ENCODE measurements at places on chromosomes 1 and 21.

DNA sequence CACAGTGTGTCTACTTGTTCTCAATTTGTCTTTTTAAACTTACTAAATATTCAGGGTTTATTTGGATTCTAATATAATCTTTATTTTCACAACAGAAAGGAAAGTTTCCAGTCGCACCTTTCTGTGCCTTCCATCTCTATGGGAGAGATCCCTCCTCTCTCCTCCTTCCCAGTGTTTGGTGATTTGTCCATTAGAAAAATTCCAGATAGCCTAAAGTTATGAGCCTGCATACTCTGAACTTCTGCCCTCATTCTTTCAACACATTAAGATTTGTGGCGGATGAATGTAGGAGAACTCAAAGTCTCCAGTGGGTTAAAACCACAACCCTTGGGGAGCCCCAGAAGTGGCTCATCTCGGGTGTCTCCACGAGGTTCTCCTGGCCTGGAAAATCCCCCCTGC, 3.6 kb downstream of the NHLH2 start:
- DNase-seq = no peak

DNA sequence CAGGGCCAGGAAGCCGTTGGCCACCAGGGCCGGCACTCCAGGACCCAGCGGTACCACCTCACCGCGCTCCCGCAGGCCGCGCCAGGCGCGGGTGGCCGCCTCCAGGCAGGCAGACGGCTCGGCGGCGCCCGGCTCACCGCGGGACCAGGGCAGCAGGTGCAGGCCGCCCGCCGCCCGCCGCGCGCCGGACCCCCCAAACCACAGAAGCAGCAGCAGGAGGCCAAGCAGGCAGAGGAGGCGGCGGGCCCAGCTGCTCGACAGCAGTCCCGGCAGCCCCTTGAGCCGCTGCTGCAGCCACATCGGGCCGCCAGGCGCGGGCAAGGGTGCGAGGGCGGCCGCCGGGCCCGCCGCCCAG, 312 bp downstream of the KIAA2013 start:
- DNase-seq = no peak

DNA sequence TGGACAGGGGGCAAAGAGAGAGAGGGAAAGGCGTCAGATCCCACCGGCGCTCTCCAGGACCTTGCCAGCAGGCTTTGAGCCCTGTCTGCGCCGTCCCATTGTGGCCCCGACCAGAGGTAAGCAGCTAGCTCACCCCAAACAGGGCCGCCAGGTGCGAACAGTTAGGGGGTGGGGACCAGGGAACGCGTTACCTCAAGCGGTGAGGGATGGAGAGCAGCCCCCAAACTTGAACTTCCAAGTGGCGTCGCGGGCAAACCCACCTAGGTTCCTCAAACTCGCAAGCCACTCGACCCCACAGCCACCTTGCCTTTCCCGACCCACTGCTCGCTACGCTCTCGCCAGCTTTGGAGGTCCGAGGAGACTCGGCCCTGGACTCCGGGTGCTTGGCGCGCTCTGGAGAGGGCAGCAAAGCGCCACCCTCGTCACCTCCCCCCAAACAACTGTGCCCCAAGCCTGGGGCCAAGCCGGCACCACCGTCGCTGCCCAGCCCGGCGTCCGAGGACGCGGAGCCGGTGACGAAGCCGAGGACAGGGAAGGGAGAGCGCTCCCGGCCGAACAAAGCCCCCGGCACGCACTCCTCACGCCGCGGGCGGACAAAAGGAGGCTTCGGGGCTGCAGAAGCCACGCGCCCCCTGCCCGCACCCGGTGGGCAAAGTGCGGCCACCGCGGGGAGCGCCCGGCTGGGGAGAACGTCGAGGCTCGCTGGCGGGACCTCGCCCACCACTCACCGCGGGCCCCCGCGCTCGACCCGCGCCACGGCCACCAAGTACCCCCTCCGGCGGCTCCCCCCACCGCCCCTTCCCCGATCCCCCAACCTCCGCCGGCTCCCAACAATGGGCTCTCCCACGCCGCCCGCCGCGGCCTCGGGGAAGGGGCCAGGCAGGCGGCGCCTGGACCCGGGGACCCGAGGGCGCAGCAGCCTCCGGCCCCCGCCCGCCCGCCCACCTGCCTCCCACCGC, 976 bp downstream of the SSBP3 start:
- DNase-seq = no peak

DNA sequence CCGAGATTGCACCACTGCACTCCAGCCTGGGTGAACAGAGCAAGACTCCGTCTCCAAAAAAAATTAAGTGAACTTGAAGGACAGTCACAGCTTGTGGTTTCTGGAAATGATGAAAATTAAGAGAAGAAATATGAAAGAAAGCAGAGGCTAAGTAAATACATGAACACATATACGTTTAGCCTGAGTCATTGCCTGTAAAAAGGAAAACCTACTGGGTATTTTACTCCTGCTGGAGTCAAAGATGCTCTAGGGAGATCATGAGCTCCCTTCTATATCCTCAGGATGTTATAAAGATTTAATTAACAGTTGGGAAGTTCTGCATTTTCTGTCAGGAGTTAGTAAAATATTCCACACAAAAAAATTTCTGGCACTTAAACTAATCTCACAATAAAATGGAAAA, 43.5 kb upstream of the TTC39A start:
- DNase-seq = no peak

- no peak for DNase-seq
Observed at GRCh38 chr1:111535256-111536191, 32.1 kb upstream of the ADORA3 start.

DNA sequence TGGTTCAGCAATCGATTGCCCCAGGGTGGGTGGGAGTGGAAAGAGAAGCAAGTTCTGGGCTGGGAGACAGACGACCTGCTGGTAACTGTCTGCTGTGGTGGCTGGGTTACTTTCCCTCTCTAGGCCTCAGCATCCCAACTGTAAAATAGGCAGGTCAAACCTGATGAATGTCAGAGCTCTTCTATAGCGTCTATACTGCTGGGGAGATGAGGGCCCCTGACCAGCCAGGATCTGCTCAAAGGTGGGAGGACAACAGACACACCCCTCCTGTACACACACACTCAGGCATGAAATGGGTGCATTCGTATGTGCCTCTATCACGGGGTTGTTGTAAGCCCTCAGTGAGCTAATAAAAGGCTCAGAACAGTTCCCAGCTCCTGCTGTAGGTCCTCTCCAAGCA, 12.7 kb upstream of the EPHB2 start:
- no peak for DNase-seq

DNA sequence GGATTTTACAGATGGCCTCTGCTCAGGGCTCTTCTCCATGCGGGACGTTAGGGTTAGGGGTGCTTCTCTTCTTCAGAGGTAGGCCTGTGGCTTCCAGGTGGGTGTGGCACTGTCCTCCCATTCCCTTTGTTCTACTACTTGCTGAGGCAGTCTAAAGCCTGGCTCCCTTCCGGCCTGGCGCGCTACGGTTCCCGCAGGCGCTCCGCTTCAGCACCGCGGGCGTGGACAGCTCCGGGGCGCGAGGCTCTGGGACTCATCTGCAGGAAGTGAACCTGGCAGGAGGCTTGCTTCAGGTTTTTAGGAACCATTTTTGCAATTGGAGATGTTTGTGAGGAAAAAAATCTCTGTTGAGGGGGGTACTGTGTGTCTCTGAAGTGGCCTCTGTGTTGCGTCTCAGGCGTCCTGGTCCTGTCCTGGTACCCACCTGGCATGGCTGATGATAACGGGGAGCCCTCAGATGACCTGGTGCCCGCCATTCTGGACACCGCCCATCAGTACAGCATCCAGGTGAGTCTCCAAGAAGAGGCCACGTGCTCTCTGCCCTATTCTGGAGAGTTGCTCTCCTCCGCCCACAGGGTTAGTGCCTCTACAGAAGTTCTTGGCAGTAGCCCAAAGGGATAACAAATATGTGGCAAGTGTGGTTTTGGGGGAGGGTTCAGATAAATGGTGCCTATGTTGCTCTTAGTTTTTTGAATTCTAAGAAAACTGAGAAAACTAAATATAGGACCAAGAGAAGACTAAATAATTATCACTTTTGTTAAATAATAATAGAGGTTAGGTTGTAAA, 1.9 kb downstream of the MANEAL start:
- DNase-seq = peak; percentile 20

DNA sequence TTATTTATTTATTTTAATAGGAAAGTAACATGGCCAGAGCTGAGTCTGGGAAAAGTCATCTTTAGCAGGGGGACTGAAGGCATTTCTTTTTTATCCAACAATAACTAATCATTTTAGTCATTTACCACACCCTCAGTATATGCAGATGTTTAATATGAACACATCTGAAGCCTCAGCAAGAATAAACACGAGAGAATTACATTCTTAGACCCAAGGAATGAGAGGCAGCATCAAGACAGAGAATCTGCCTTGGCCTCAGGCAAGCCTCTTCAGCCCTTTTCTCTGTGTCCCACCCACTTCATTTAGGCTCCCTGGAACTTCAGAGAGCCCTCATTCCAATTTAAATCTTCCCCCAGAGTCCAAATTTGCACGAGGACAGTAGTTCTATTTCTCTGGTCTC, 17.0 kb upstream of the IGSF3 start:
- DNase-seq = no peak

DNA sequence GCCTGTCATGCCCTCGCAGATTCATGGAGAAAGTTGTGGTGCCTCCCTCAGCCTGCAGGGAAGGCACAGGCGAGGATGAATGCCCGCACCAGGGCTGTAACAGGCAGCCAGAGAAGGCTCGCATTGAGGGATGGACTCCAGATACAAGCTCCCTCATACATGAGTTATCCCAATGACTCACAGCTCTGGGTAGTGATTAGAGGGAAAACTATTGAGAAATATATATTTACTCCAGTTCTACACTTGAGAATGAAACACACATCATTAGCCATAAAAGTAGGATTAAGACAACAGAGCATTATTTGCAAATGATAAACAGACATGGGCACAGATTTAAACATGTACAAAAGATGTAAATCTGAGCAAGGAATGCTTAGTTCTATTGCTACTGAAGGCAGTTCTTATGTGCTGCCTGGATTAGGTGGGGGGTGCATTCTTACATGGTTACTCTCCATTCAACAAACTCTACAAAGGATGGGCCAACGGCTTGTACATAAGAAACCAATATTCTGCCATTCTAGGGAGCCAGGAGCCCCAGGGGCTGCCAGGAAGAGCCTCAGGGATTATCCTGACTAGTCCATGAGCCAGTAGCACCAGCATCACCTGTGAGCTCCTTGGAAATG, 97.9 kb downstream of the CSMD2 start:
- DNase-seq = no peak

- DNase-seq = no peak
Observed at GRCh38 chr1:173823781-173824314, 625 bp upstream of the DARS2 start.

GRCh38 chr1:204565617-204566582, 49.7 kb downstream of the MDM4 start:
- peak; percentile 84 for DNase-seq

DNA sequence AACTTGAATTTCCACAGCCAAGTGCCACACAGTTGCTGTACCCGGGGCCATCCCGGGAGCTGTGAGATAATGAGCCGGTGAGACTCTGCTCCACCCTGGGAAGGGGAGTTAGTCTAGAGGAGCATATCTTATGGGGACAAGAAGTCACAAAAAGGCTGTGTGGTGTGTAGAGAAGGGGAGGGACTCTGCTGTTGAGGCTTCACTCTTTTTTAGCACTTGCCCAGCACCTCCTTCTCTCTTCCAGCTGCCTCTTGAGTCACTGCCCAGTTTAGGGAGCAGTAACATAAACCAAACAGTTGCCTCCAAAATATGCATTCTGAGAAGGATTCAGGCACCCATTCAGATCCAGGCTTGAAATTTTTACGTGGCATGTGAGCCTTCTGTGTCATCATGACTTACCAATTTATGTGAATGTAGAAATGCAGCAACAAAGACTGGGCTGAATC, 744 bp upstream of the WDR26 start:
- no peak for DNase-seq

GRCh38 chr1:221100611-221101010, 221.4 kb downstream of the HLX start:
- no peak for DNase-seq

GRCh38 chr1:77900687-77901293, 12.4 kb downstream of the NEXN start:
- DNase-seq = no peak

GRCh38 chr1:246930830-246931548, 759 bp downstream of the AHCTF1 start:
- DNase-seq = peak; percentile 69

DNA sequence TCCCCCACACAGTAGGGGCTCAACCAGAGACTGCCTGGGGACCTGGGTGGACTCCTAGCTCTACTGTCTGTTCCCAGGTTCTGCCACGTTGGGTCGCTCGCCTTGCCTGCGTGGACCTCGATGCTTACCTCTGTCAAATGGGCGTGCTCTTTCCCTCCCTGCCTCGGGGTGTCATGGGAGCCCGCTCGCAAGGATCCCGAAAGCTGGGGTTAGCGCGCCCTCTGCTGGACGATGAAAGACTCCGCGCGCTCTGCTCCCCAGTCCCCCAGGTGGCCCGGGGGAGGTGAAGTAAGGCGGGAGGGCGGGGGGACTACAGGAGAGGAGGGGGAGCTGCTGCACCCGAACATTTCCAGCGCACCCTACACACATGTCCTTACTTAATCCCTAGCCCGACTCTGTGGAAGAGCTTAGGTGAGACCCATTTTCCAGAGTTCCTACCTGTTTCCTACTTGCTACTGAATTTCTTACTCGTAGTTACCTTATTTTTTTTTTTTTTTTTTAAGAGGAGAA, 2.3 kb upstream of the BSND start:
- peak; percentile 84 for DNase-seq

DNA sequence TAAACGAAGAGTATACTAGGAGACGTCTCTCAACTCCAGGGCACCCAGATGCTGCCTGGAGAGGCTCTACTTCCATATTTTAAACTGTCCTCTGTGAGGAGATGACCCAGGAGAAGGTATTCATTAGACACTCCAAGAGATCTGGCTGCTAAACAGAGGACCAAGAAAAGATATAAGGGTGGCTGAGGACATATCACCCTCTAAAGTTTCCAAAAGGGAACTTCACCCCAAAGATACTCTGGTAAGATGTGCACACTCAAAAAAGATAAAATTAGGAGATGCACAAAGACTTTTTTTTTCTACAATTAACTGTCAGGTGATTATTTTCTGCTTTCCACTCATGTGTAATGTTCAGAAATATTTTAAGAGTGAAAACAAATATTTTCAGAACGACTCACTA, 1.4 kb downstream of the ZNF670 start:
- DNase-seq = no peak

- peak; percentile 34 for DNase-seq
Observed at GRCh38 chr1:27992276-27992675, 32.5 kb downstream of the XKR8 start.

DNA sequence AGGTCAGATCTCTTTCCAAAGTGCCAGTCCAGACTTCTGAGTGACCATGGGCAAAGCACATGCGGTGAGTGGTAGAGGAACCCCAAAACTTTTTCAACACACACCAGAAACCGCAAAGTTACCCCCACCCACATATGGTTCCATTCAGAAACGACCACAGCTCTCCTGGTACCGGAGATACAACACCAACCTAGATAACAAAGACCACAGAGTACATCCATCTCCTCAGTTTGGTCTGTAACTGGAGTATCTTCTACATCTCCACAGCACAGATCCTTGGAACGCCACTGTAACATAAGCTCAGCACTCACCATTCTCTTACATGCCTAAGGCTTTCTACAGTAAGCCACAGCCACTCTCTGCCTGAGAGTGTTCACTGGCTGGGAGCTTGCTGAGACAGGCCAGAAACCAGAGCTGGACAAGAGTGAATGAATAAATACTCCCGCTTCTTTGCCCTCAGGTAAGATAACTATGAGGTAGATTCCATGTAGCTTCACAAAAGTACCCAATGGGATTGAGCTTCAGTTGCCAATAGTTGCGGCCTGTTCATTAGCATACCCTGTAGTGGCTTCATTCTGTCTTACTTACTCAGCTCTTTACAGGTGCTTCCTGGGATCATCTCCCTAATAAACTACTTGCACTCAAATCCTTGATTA, 81.8 kb downstream of the SMYD3 start:
- no peak for DNase-seq
